ENCODE measurements at places on chromosomes 4 and X. TPM values are rescaled to one million over a fixed set of nuclear protein-coding genes. Genes with fewer than 3 reads are reported as not detected.

Gene ARHGAP36
- 0.27 TPM for polyA plus RNA-seq

Gene STPG2
- 0.65 TPM for polyA plus RNA-seq

Gene RNF212
- polyA plus RNA-seq, result 19.3 TPM

Gene ENPP6
- polyA plus RNA-seq, result 4.4 TPM

Gene NKX1-1
- not detected for polyA plus RNA-seq
